ENCODE measurements at places on chromosomes 3 and 15.
A peak's percentile ranks its signal among the peaks of the same experiment; 100 is the strongest.

GRCh38 chr15:23642413-23643044 lies 5.1 kb downstream of the MAGEL2 start:
- peak; percentile 53 for DNase-seq

DNA sequence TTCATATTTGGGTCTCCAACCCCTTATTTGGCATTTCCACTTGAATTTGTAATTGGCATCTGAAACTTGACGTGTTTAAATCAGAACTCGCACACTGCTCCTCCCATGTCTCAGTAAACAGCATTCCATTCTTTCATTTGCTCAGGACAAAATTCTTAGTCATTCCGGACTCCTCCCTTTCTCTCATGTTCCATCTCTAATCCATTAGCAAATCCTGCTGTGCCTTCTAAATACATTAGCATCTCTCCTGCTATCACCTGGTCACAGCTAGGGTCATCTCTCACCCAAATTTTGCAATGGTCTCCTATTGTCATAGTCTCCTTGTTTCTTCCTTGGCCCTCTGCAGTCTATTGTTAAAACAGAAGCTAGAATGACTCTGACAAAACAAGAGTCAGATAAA lies 119.9 kb upstream of the CADPS start:
- DNase-seq, result no peak

DNA sequence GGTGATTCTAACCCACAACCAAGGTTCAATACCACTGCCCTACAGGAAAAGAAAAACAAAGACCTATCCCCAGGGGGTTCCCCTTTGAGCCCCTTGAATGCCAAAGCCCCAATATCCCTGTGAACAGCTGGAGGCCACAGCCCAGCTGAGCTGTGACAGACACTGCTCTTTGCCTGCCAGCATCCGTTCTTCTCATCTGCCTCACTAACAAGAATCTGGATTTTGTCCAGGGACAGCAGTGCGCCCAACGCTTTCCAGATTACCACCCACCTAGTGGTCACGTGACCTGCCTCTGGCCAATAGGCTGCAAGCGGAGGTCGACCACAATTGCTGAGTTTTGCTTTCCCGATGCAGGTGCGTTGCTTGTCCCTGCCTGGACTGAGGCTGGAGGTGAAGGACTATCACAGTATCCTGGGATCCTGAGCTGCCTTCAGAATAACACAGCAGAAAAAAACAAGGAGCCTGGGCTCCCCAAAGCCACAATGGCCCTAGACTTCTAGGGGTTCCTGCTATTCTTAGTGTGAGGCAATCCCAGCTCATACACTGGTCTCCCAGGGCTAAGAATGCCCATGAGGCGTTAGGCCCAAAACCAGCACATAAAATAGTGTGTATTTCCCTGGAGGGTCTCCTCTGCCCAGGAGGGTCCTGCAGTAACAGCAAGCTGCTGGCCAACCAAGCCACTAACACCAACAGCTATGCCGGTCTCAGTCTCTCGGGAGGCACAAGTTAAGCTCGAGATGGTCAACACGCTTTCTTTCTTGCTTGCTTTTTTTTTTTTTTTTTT lies 13.8 kb downstream of the BDH1 start:
- DNase-seq, result no peak

- DNase-seq, result no peak
Measured at GRCh38 chr3:134607054-134608022, 43.5 kb downstream of the KY start.

DNA sequence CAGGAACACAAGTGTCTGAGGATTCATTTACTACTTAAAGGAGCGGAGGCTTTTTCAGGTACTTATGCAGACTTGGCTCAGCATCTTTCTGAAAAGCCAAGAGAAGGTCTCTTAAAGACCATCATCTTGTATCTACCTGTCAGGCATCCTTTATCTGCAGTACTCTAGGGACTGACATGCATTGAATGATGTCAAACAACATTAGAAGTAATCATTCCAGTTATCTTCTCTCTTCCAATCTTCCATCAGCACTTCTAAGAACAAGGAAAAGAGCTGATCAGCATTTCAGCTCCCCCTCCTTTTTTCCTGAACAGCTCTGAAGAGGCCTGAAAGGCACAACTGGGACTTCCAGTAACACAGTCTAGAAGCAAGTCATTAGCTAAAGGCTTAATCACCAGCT lies 214.8 kb downstream of the KCNH8 start:
- DNase-seq, result no peak

DNA sequence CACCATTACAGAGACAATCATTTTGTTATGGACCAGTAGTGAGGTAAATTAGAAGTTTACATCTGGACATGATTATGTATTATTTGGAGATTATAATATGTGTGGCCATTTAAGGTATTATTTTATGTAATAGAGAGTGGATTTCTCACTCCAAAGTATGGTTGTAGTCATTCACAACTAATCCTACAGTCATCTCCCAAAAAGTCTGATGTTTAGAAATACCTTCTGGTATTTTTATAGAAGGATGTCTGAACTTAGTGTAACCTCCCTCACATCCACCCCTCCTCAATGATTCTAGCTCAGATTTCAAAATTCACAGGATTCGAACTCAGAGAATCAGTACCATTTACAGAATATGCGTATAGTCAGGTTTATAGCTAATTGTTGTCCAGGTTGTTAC lies 346.6 kb upstream of the MEIS2 start:
- DNase-seq, result no peak

- no peak for DNase-seq
Measured at GRCh38 chr15:75713338-75713895, 769 bp upstream of the CSPG4 start.

DNA sequence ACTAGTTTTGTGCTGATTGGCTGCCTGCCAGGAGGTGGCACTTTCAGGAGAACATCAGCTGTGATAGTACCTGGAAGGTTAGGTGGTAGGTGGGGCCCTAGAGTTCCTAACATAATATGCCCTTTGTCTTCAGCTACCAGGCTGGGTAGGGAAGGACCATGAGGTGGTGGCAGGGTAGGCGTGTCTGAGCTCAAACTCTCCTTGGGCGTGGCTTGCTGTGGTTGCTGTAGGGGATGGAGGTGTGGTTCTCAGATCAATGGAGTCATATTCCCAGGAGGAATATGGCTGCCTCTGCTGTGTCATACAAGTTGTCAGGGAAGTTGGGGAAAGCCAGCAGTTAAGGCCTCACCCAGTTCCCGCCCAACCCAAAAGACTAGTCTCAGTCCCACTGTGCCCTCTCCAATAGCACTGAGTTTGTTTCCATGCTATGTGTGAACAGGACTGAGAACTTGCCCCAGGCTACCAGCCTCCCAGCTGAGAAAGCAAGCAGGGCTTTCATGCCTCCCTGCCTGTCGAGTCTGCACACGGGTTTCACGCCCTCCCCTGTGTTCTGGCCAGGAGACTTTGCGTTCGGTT lies 107.7 kb downstream of the CHCHD4 start:
- DNase-seq, result no peak

DNA sequence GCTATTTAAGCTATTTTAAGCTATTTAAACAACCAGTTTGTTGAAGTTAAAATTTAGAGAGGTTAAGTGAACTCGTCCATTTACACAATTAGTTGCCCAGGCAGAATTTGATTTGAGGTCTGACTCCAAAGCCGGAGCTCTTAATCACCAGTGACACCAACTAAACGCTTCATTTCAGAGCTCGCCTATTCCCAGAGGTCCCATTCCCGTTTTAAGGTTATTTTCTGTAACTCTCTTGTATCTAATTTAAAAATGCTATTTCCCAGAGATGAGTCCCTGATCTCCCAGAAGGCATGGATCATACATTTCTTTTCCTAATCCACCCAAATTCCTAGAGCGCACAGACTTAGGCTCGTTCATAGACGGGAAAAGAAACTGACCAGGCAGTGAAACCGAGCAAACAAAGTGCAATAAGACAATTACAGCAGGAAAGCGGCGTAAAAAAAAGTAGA lies 904 bp upstream of the MCTP2 start:
- DNase-seq, result no peak

- DNase-seq, result no peak
Measured at GRCh38 chr15:89460048-89460447, 36.3 kb downstream of the RHCG start.

DNA sequence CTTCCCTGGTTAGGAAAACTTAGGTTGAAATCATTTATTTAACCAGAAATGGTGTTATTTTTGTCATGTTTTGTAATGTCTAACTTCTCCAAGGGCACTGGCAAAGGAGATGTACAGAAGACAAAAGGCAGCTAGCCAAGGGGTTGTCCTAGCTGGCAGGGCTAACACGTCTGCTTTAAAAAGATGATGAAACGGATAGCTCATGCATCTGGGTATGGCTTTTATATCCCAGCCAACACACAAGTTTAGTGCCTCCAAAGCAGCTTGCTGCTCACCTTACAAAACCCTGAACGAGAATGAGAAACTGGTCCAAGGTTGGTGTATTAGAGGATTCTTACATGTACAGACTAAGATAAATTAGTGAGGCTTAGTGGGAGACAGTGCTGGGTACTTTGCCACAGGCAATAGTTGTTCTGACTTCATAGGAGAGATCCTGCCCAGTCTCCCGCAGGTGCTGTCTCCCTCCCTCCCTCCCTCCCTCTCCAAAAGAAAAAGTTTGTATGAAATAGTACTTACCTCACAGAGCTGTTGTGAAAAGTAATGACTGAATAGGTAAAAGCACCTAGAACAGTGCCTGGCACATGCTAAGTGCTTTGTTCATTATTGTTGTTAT lies 47.8 kb downstream of the KCNMB2 start:
- DNase-seq, result no peak

DNA sequence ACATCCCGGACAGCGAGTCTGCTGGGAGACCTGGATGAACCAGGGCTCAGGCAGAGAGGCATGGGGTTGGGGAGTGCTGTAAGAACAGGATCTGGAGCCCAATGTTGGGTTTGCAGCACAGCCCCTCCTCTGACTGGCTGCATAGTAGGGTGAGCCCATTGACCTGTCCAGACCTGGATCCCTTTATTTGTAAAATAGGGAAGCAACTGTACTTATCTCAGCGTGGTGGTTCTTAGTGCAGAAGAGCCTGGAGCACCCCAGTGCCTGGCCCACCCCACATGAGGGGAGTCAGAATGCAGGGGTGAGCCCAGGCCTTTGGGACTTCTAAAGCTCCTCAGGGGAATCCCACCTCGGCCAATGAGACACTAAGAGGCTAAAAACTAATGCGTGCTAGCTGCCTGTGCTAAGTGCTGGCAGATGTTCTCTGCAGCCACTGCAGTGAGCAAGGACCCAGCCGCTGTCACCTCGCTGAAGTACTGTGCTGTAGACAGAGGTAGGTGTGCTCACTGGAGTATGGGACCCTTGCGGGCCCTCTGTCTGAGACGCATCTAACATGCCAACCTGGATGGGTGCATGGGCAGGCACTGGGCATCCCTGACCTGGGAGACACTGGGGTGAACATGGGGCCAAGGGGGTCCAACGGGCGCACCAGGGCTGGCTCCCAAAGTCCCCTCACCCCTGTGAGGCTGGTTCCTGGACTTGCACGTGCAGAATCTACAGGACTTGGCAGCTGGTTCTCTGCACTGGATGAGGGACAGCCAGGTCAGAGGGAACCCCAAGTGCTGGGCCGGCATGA lies 95.6 kb downstream of the ATP10A start:
- DNase-seq, result no peak

- no peak for DNase-seq
Measured at GRCh38 chr3:142104763-142105162, 44.6 kb downstream of the TFDP2 start.

GRCh38 chr15:45351227-45351626 lies 27.1 kb downstream of the GATM start:
- no peak for DNase-seq

DNA sequence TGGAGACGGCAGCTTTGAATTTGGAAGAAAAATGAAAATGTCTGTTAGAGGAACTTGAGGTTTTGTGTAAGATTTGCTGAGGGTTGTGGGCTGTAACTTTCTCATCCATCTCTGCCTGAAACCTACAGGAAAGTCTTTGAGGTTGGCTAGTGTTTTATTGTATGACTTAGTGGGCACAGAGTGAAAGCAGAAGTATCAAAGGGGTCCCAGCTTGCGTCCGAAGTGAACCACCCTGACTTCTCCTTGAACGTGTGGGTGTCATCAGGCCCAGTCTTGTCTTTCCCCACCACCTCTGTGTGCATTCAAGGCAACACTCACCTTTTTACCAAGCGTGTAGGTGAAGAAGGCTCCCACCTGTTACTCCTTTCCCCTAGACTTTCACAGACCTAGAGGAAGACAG lies 682.1 kb upstream of the CFAP20DC start:
- DNase-seq, result no peak

DNA sequence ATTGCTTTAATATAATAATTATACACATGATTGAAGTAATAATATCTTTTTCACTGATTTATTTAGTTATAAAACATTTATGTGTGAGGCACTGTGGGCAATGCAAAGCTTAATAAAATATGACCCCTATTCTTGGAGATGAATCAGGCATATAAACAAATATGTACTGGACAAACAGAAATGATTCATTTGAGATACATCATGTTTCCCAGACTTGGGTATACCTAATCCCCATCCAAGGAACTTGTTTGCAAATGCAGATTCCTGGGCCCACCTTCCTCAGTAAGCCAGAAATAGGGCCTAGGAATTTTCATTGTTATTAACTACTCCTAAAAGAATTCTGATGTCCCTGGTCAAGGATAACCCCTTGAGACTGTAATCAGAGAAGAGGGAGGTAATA lies 184.2 kb downstream of the CHL1 start:
- no peak for DNase-seq

DNA sequence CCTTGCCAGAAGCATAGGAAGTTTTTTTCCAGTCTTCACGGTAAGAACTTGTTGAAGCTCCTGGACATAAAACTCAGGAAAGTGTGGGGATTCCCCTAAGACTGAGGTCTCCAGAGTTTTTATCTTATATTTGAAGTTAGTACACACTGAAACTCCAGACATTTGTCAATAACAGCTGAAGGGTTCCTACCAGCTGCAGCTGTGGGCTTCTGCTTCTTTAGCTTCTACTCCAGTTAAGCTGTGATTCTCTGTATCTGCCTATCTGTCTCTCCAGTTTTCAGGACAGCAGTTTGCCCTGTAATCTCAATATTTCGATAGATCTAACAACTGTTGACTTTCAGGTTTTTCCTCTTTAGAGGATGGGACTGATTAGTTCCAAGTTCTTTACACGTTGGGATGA lies 966.0 kb upstream of the SEMA6D start:
- DNase-seq, result no peak

DNA sequence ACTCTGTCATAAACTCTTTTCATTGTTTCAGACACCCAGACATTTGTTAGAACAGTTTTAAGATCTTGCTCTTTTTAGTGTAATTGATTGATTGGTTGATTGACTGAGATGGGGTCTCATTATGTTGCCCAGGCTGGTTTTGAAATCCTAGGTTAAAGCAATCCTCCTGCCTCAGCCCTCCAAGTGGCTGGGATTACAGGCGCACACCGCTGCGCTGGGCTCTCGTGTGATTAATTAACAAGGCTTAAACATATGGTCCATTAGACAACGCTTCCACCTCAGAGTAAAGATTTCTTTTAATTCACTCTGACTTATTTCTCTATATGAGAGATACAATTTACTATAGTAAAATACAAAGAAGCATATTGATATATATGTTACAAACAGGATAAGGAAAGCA lies 114.0 kb upstream of the C2CD4B start:
- DNase-seq, result no peak

DNA sequence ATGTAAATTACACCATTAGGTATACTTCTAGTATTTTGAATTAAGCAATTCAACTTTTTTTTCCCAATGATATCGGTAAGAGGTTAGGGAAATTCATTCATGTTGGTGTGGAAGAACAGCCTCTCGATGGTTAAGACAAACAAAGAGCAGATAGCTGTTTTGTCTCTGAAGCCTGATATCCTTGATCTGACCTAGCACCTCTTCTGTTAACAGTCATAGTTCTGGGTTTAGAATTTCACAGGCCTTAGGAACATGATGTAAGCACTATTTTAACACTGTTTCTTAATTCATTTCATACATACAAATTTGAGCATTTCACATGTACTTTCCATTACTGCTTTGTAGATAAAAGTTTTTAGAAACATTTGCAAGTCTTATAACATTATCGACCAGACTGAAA lies 367.5 kb upstream of the ZNF385D start:
- no peak for DNase-seq
